ENCODE measurements at places on chromosomes 1 and 21.

- DNase-seq = no peak
These were observed 262.4 kb downstream of the USP25 start for GRCh38 chr21:15992171-15992570.

- no peak for DNase-seq
These were observed 23.8 kb downstream of the AJAP1 start for GRCh38 chr1:4678066-4678717.

GRCh38 chr1:67559222-67559700 is 125.7 kb upstream of the GADD45A start:
- DNase-seq = no peak

- no peak for DNase-seq
These were observed 142.7 kb upstream of the SERTAD4 start for GRCh38 chr1:210089855-210090254.

GRCh38 chr21:41480086-41480690 is 27.8 kb downstream of the TMPRSS2 start:
- no peak for DNase-seq

GRCh38 chr1:8545078-8545477 is 227.2 kb downstream of the SLC45A1 start:
- DNase-seq = no peak

DNA sequence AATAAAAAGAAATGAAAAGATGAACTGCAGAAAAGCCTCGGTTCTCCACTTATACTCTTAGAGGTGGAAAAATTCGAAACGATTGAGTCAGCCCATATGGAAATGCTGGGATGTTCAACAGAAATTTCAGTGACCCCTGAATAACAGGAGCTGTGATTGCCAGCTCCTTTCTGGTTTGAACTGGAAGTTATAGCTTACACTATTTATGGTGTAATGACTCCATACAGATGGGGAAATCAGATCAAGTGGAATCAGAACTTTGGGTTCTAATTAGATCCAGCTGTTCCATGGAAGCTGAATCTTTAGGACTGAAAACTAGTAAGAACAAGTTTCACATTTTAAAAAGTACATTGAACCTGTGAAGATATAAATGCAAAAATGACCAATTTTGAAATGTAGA is 569.3 kb upstream of the ZRANB2 start:
- no peak for DNase-seq

DNA sequence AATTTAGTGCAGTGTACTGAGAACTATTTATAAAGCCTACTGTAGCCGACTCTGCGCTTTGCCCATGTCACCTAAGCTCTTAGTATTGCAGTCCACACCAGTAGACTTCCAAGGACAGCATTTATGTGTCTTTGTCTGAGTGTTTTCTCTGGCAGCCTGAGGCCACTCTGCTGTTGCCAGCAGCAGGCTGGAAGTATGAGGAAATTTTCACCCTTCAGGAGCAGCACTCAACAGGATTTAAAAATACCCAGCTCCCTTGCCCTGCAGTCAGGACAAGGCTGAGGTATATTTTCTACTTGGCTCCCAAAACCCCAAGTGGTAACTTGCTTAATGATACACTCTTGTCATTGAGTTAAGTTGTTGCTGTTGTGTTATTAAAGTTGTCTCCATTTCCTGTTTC is 230.1 kb downstream of the SRGAP2C start:
- no peak for DNase-seq

DNA sequence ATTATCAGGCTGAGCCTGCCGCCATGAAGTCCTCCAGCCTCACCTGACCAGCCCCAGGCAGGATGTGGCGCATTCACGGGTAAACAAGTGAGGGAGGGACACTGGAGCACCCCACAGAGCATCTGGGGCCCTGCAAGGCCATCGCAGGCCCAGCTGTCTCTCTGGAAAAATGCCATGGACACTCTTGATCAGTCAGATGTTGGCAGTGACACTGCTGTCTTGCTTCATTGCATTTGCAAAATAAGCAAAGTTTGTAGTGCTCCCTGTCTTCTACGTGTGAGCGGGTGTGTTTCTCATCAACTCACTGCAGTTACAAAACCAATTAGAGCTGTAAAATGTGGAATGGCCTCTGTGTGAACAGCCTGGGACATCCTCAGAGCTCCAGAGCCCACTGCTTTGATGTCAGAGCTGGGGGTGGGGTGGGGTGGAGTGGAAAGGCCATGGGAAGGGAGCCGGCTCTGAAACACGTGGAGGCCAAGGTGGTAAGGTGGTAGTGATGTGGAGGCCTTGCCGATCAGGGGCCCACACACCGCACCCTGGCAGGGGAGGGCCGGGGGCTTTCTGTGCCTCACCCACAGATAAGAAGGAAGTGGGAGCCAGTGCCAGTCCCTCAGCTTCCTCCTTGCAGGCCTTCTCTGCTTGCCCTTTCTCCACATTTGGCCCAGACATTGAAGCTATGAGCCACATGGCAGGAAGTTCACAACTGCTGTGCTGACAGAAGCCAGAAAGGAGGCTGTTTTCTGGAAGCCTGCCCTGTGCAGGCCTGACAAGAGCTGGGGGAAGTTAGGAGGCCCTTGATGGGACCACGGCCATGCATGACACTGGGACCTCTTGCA is 254.9 kb downstream of the RHOU start:
- no peak for DNase-seq

GRCh38 chr1:201912832-201913231 is 24.1 kb downstream of the SHISA4 start:
- DNase-seq = no peak

DNA sequence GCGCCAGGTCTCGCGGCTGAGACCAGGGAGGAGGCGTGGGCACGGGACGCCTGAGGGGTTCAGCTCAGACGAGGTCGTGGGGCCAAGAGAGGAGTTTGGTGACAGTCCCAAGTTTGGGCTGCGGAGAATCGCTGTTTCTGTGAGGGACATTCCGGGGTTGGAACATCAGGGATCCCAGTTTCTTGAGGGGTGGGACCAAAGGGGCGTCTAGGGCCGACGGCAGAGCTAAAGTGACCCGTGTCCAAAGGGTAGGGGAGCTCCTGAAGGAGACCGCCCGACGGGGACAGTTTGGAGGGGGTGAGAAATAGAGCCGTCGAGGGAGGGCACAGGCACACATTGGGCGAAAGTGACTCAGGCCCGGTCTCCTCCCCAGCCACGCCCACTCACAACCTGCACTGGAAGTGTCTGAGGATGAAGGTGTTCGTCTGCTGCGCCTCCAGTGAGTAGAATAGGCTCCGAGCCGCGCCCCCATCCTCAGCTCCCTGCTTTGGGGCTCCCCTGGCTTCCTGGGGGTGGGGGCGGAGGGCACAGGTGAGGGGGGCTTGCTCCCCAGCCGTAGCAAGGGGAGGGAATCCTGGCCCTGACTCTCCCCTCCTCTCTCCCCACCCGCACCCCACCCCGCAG is 7.0 kb downstream of the EFNA3 start:
- DNase-seq = no peak

GRCh38 chr1:114078116-114078515 is 75.6 kb downstream of the SYT6 start:
- DNase-seq = no peak

DNA sequence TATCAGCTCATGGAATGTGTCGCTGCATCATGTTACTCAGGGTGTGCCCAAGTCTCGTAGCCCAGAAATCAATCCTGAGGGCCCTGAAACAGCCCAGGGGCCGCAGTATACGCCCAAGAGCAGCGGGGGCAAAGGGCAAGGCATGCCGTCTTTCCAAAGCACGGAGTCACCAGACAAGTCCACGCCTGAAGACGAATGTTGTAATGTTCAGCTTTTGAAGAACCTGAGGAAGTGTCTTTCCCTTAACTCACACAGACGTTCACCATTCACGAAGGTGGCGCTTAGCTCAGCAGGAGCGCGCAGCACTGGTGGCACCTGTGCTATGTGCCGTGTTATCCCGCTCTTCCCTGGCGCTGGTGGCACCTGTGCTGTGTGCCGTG is 18.8 kb upstream of the PWP2 start:
- no peak for DNase-seq
